Lower lobe of right lung (tissue), 2 donors: ENCODE measurements at places on chromosomes 6 and 20. TPM values are rescaled to one million over a fixed set of nuclear protein-coding genes. Genes with fewer than 3 reads are reported as not detected.

- no peaks in the 10 kb centered on the region for H3K36me3 ChIP-seq
- H3K4me1 ChIP-seq: peaks cover 58% of the 10 kb centered on the region
- DNase-seq: peak; percentile 78
Measured at GRCh38 chr20:32482442-32483261, 102.5 kb downstream of the NOL4L start.

GRCh38 chr6:39173270-39173669 lies 56.0 kb downstream of the KCNK5 start:
- no peaks in the 10 kb centered on the region for H3K36me3 ChIP-seq
- no peaks in the 10 kb centered on the region for H3K27me3 ChIP-seq
- no peak overlapping the region for H3K27ac ChIP-seq
- DNase-seq: no peak
- no peaks in the 10 kb centered on the region for H3K4me1 ChIP-seq
- H3K4me3 ChIP-seq: no peak overlapping the region

The CRISP2 gene
- total RNA-seq: 0.83 TPM

The TRIM15 gene
- not detected for total RNA-seq

The PPT2 gene
- total RNA-seq: 13.7 TPM

- no peak overlapping the region for H3K4me3 ChIP-seq
- no peaks in the 10 kb centered on the region for H3K27me3 ChIP-seq
- no peaks in the 10 kb centered on the region for H3K36me3 ChIP-seq
- no peaks in the 10 kb centered on the region for H3K4me1 ChIP-seq
- no peak for DNase-seq
Measured at GRCh38 chr20:55919319-55919718, 86.0 kb downstream of the CBLN4 start.

GRCh38 chr6:149211046-149211571 lies 106.4 kb upstream of the TAB2 start:
- H3K27me3 ChIP-seq: no peaks in the 10 kb centered on the region
- no peak overlapping the region for H3K27ac ChIP-seq
- DNase-seq: no peak

DNA sequence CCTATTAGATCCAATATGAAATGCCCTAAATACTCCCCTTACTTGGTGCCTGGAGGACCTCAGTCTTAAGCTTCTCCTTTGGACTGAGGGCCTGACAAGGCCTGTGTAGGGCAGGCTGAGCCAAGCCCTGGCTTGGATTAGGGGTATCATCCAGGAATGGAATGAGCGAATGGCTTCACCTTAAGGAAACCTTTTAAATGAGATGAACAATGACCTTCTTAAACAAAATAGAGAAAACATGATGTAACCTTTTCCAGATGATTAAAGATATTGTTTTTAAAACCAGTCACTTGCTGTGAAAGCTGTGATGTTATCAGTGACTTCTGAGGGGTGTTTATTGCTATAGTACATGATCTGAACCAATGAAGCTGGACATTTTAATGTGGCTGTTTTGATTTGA lies 55.5 kb downstream of the TRAF3IP2 start:
- H3K27me3 ChIP-seq: no peaks in the 10 kb centered on the region
- no peak for DNase-seq
- no peaks in the 10 kb centered on the region for H3K36me3 ChIP-seq
- no peak overlapping the region for H3K4me3 ChIP-seq
